Stimulated activated CD4-positive, alpha-beta T cell treated with anti-CD3 and anti-CD28 coated beads, TNF-alpha, amount 100 ng/mL, for 48 hours (primary cell): ENCODE measurements at places on chromosomes 4 and X.

DNA sequence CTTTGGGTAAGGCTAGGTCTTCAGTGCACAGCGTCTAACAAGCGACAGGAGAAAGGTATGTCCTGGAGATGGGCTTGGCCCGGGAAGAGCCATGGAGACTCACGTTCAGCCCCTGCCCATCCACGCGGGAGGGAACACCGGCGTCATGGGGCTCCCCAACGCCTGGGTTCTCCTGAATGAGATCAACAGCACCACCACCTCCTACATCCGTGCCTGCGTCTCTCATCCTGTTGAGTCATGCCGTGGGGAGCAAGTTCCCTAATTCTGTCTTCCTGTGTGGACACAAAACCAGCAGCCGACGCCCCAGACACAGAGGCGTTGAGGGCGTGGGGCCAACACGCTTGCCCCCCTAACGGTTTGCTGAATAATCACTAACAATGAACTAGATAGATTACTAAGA lies 20.1 kb upstream of the IL3RA start:
- no peak for DNase-seq

DNA sequence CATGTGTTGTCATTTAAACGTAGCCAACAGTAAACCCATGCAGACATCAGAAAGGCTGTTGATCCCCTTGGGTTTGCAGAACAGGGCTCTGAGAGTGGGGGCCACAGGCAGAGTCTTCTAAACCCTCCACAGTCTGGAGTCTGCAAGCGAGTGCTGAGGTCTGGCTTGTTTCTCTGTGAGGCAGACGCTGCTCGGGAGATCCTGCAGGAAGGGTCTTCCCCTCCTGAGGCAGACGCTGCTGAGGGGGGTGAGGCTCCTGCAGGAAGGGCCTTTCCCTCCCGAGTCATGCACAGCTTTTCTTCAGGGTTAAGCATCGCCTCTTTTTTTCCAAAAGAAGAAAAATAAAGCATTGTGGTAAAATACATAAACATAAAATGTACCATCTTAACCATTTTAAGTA lies 17.1 kb upstream of the PDE6B start:
- no peak for DNase-seq

DNA sequence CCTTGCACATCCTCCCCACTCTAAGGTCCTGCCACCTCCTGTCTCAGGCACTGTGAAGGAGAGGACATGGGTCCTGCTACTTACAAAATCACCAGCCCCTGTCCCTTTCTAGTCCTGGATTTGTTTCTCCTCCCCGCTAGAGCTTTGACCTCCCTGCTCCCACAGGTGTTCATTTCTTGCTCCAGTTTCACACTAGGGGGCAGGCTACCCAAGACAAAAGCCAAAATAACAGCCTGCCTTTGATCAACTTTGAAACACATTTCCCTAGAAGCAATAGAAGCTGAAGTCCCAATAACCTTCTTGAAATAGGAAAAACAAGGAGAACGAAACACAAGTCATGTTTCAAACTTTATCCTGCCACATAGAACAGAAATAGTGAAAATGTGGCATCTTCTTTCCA lies 164.4 kb downstream of the QDPR start:
- DNase-seq = no peak

DNA sequence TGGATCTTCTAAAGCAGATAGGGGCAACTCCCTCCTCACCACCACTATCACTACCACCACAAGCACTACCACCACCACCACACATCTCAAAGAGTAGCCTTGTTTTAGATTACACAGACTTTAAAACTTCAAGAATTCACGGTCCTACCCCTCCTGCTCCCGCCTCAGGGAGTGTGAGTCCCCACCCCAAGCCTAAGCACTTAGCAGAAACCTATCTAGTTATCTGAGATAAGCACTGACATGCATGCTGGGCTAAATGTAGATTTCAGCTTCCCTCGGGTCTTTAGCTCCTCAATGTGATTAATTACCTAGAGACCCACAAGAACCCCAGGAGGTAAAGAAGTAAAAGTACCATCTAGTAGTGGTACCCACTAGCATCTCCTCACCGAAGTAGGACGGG lies 775 bp downstream of the AMOT start:
- no peak for DNase-seq
